GM10248 (cell line): ENCODE measurements at places on chromosomes 1 and 21.

DNA sequence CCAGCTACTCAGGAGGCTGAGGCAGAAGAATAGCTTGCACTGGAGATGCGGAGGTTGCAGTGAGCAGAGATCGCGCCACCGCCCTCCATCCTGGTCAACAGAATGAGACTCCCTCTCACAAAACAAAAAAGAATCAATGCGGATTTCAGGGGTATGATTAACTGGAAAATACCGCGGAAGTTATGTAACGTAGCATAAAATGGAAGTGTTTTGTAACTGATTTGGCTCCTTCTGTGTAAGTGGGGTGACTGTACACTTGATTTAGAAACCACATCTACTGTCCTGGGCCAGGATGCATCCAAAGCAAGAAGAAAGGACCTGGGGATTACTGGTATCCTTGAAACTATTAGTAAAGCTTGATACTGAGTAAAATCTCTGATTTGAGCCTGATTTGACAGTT, 3.1 kb upstream of the VAMP4 start:
- no peak for DNase-seq

DNA sequence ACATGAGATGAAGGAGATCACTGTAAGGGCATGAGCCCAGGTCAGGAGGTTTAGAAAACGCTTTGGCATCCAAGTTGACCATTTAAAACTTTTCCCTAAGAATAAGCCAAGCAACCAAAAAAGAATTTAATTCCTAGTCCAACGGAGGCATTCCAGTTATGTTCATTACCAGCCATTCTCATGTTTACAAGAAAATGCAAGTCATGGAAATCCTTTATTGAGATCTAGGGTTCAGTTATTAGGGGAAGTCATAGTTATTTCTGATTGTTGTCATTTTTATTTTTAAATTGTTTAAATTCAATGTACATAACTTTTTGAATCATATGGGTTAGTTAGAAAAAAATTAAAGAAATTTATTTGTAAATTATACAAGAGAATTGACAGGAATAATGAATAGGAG, 24.5 kb downstream of the CFHR5 start:
- no peak for DNase-seq

DNA sequence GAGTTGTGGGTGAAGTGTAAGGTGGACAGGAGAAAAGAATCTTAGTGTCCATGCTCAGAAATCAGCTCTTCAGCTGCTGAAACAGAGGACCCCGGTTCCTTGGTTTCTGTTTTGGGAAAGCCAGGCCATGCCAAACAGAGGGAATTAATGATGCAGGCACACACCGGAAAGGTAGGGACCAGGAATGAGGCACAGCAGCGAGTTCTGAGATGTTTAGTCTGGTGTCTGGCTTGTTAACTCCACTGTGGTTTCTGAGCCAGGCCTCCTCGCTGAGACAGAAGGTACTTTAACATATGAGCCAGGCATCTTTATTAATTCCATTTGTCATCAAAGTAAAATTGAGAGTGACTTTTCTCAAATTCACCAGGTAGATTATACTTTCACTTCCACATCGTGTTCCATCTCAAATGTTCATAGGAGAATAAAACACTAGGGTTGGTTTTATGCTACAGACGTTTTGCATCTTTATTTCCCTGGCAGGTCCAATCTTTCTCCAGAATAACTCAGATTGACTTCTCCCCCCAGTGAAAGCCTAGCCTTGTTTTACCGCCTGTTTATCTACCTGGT, 23.5 kb downstream of the LRRC8D start:
- peak; percentile 34 for DNase-seq

GRCh38 chr21:38864964-38865363, 59.2 kb downstream of the ETS2 start:
- no peak for DNase-seq

DNA sequence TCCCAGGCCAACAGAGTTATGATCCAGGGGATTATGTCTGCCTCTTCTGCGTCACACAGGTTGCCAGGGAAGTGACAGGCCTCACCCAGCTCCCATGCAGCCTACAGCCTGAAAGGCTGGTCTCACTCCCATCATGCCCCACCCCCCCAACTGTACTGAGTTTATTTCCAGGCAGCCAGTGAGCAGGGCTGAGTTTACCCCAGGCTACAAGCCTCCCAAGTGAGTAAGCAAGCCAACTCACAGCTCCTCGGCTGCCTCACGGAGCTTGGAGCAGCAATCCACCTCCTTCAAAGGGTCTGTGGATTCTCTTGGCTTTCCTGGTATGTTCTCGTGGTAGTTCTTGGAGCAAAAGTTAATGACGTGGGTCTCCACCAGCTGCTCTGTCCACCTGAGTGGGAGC, 1147.6 kb upstream of the ADGRL4 start:
- no peak for DNase-seq

DNA sequence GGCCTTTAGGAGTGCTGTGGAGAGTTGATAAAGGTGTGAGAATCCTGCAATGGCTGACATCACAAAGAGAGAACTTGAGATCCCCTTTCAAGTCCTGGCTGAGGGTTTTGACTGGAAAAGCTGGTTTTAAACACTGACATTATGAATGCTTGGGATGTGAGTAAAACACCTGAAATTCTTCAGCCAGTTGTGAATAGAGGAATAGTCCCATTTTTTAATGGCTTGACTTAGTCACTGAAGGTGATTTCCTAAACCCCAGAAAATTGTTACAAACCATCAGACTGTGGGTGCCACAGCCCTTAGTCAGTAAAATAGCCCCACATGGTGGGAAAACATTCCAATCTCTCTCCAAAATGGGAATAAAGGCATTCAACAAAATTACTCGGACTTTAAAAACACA, 107.7 kb upstream of the LMO4 start:
- no peak for DNase-seq
